ENCODE measurements at places on chromosomes 13 and 19.
A peak's percentile ranks its signal among the peaks of the same experiment; 100 is the strongest.

- no peak for DNase-seq
These were observed 2.2 kb downstream of the PALM3 start for GRCh38 chr19:14059652-14060155.

GRCh38 chr19:29832801-29833200 lies 21.0 kb downstream of the CCNE1 start:
- no peak for DNase-seq

- no peak for DNase-seq
These were observed 35.6 kb downstream of the UCHL3 start for GRCh38 chr13:75585153-75585552.

GRCh38 chr13:98207416-98207815 lies 30.3 kb upstream of the RNF113B start:
- peak; percentile 48 for DNase-seq

Data from GM23248 (cell line).